Stimulated activated CD8-positive, alpha-beta memory T cell treated with anti-CD3 and anti-CD28 coated beads, Interleukin-4, amount 100 ng/mL, for 24 hours (primary cell): ENCODE measurements at places on chromosomes 4 and X.

DNA sequence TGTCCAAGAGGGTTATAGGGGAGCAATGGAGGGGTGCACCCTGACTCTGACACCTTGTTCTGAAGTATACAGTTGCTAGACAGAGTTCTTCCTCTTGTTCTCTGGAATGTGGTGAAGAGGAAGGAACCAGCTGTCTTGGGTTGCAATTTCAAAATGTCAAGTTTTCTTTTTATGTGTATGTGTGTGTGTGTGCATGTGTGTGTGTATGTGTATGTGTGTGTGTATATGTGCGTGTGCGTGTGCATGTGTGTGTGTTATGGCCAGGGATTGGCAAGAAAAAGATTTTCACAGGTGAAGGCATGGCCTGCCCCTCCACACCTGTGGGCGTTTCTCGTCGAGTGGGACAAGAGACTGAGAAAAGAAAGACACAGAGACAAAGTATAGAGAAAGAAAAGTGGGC, 81.6 kb upstream of the ADGRA3 start:
- DNase-seq = no peak

DNA sequence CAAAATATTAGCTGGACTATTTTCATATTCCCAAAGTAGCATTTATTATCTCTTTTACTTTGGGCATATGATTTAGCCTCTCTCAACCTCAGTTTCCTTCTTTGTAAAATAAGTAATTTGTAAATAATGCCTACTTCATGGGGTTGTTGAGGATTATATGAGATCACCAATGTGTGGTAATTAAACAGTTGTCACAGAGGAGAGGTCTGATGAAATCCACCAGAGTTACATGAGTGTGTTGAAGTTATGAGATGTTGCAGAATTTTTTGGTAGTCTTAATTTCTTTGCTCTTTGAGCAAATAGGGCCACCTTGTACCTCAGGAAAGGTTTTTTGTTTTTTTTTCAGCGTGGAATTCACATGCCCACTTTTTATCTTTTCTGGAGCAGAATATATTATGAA, 1.4 kb downstream of the COX7B start:
- no peak for DNase-seq

- DNase-seq = no peak
Observed at GRCh38 chr4:77284036-77284435, 127.0 kb downstream of the CCNG2 start.

- no peak for DNase-seq
Observed at GRCh38 chr4:3219761-3220475, 29.0 kb upstream of the MSANTD1 start.

GRCh38 chr4:68163754-68164153, 34.1 kb upstream of the TMPRSS11F start:
- no peak for DNase-seq

- DNase-seq = no peak
Observed at GRCh38 chrX:70134116-70134477, 850 bp downstream of the IGBP1 start.

- DNase-seq = no peak
Observed at GRCh38 chr4:104559502-104559901, 64.8 kb upstream of the CXXC4 start.

DNA sequence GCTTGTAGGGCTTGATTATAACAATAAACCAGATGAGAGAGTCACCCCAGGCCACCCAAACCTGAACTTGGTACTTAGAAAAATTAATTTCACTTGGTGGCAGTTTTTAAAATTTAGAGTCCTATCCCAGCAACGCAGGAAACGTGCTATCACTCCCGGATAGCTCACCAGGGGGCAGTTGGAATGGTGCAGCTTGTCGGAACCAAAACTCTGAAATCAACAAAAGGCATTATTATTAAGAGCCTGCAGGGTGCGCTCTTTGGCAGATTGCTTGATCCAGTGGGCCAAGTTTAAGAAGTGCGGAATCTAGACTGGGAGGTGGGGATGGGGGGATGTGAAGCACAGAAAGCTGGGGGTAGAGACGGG, 2.4 kb downstream of the FRAS1 start:
- no peak for DNase-seq

GRCh38 chr4:150323406-150324325, 245.4 kb downstream of the DCLK2 start:
- no peak for DNase-seq

DNA sequence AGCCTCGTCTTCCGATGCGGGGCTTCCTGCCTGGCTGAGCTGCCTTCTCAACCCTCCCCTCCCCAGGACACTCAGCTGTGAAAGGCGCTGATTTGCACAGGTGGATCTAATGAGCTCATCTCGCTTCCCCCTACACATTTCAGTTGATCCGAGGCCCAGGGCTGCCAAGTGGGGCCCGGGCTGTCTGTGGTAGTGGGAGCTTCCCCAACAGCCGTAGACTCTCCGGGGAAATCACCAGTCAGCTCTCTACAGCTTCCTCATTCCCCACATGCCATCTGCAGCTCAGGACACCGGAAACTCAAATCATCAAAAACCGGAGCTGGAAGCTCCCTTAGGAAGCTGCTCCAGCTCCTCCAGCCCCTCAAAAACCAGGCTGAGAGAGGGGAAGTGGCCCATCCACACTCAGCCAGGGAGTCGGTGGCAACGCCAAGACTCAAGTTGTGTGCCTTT, 56.2 kb downstream of the SMIM20 start:
- no peak for DNase-seq

GRCh38 chr4:179352221-179352620, 1910.0 kb upstream of the AGA start:
- no peak for DNase-seq

- DNase-seq = no peak
Observed at GRCh38 chrX:15269618-15270521, at the start of gene ASB9. TSS of gene ASB9 (minus strand) at chrX:15270083. CDS start at chrX:15269874, 209 bp downstream.

GRCh38 chr4:173538909-173539445, 8.9 kb upstream of the HAND2 start:
- no peak for DNase-seq

DNA sequence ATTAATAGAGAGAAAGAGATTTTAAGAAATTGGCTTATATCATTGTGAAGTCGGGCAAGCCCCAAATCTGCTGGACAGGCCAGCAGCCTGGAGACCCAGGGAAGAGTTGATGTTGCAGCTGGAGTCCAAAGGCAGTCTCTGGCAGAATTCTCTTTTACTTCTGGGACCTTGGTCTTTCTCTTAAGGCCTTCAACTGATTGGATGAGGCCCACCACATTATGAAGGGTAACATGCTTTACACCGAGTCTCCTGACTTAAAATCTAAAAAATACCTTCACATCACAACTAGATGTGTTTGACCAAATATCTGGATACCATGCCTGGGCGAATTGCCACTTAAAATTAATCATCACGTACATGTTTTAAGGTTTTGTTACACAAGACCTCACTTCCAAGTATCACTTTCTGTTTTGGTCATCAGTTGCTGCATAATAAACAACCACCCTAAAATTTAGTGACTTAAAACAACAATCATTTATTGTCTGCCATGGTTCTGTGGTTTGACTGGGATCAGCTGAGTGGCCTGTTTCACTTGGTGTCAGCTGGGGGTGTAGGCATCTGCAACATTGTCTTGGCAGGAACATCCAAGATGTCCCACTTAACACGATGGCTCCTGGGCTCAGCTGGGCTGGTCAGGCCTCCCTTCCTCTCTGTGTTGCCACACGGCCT, 3.4 kb downstream of the CD38 start:
- no peak for DNase-seq

- DNase-seq = no peak
Observed at GRCh38 chr4:55435141-55435841, 39.5 kb downstream of the TMEM165 start.

- no peak for DNase-seq
Observed at GRCh38 chr4:110088670-110089069, 109.7 kb downstream of the ELOVL6 start.

- DNase-seq = no peak
Observed at GRCh38 chr4:151700566-151701316, 60.1 kb downstream of the GATB start.

DNA sequence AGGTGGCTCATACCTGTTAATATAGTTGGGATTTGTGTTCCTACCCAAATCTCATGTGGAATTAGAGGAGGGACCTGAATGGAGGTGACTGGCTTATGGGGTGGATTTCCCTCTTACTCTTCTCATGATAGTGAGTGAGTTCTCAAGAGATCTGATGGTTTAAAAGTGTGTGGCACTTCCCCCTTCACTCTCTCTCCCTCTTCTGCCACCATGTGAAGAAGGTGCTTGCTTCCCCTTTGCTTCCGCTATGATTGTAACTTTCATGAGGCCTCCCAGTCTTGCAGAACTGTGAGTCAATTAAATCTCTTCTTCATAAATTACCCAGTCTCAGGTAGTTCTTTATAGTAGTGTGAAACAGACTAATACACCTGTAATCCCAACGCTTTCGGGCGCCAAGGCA, 28.3 kb upstream of the WDR19 start:
- DNase-seq = no peak

GRCh38 chr4:15021946-15022345, 19.7 kb downstream of the CPEB2 start:
- DNase-seq = no peak

DNA sequence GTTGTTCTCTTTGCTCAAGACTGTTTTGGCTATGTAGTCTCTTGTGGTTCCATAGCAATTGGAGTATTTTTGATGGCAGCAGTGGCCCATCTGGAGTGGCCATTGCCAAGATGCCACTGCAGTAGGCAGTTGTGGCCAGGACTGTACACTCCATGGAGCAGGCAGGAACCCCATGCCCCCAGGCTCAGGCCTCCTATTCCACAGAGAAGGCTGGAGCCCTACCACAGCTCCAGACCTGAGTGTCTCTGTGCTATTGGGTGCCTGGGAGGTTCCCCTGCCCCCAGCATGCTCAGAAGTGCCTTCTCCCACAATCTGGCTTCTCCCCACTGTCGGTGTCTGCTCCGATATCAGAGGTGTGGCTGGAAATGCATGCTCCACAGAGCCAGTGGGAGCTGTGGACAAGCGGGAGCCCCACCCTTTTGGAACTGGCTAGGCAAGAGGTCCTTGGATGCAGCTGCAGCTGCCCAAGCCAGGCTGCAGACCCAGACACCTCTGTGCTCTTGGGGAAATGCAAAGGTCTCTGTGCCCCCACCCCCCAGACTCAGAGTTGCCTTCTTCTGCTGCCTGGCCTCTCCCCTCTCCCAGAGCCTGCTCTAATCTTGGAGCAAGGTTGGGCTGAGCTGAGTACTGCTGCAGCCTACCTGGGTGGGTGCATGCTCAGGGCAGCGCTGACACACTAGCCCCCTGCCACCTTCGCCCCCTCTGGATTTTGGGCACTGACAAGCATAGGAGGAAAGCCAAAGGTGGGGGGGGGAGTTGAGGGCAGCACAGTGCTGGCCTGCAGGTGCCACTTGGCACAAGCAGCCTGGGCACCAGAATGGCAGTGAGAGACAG, 46.6 kb upstream of the UBE2NL start:
- no peak for DNase-seq

- no peak for DNase-seq
Observed at GRCh38 chr4:144295286-144295995, 154.9 kb upstream of the GYPA start.

DNA sequence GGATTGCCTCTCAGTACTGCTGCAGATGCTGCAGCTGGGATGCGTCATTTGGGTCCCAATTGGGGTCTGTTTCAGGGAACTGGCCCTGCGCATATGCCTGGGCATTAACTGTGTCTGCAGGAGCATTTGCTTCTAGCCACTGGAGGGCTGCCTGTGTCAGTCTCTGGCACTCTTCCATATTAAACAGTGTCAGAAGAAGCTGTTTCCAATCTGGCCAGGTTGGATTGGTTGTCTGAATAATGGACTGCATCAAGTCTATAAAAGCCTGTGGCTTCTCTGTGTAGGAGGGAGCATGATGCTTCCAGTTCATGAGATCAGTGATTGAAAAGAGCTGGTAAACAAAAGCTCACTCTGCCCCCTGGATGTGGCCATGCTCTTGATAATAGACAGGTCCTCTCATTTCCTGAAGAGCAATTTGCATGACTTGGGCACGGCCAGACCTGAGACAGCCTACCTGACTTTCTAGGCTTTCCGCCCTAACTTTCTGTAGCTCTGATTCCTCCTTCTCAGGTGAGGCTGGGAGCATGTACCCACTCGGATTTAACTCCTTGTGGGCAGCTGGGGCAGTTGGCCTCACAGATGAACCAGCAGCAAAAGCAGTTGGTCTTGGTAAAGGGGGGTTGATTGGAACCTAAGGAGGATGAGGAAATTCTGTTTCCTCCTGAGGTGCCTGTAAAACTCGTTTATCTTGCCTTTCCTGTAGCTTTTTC, 29.2 kb downstream of the SULT1E1 start:
- DNase-seq = no peak

GRCh38 chrX:73069365-73070035, 9.8 kb downstream of the PABPC1L2A start:
- no peak for DNase-seq

DNA sequence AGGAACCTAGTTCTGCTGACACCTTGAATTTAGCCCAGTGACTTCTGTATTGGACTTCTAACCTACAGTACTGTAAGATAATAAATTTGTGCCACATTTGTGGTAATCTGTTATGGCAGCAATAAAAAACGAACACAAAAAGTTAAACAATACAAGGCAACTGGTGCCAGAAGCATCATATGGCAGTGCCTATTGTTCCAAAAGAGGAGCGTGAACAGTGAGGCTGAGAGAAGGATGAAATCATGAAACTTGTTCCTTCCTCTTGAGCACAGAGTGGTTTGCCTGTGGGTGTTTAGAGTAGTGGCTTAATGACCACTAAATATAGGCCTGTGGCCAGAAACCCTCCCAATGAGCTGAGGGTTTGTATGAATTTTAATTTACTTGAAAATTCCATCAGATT, 69.7 kb upstream of the PGRMC2 start:
- no peak for DNase-seq

- DNase-seq = no peak
Observed at GRCh38 chr4:174100910-174101309, 182.6 kb downstream of the FBXO8 start.

GRCh38 chr4:41443340-41444079, 94.4 kb upstream of the LIMCH1 start:
- no peak for DNase-seq

DNA sequence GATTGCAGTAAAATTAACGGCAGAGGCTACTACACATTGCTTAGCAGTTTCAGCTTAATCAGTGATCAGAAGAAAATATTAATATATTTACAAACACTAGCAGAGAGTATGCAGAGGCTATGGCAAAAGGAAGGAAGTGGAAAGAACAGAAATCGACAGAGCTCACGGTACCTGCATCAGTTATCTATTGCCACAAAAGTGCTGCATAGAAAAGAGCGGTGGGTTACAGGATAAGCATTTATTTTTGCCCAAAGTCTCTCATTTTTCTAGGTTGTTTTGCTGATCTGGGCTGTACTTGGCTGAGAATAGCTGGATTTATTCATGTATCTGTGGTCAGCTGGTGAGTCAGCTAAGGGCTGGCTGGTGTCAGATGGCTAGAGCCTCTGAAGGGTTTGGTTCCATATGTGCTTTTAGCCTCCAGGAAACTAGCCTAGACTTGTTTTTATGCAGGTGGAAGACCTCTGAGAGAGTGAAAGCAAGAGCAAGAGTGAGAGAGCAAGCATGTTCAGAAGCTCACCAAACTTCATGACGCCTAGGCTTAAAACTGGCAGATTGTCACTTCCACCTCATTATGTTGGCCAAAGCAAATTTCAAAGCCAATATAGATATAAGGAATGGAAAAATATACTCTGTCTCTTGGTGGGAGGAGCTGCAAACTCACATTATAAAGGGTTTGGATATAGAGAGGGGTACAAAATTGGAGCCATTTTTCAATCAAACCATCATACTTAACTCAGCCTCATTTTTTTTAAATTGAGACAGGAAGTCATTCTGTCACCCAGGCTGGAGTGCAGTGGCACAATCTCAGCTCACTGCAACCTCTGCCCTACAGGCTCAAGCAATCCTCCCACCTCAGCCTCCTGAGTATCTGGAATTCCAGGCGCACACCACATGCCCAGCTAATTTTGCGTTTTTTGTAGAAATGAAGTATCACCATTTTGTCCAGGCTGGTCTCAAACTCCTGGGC, 153.2 kb upstream of the RPL34 start:
- no peak for DNase-seq
